ENCODE measurements at places on chromosomes 2 and 18.

GRCh38 chr18:77376043-77376732 lies 126.5 kb downstream of the GALR1 start:
- no peak for DNase-seq

DNA sequence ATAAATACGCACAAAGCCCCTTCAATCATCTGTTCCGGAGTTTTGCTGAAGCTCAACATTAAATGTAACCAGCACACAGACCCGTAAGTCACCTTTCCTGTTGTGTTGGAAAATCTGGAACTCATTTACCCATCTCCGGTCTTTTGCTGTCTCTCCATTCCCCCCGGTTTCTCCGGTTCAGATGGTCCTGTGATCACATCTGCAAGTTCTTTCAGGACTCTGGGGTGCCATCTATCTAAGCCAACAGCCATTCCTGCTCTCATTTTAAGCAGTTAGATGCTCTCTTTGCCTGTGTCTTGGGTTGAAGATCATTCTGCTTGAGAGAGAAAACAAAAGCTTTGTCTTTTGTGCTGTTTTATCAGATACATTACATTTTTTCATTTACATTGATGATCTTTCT lies 91.7 kb upstream of the TGIF1 start:
- DNase-seq: no peak

GRCh38 chr18:55998071-55998522 lies 410.1 kb upstream of the TCF4 start:
- no peak for DNase-seq

GRCh38 chr2:41944220-41944880 lies 103.5 kb upstream of the PKDCC start:
- no peak for DNase-seq

GRCh38 chr2:142875010-142875409 lies 2.5 kb upstream of the KYNU start:
- no peak for DNase-seq
